Ascending aorta (tissue), 2 donors: ENCODE measurements at places on chromosomes 2 and 18.

- DNase-seq, result no peak
Observed at GRCh38 chr2:166240387-166241313, 112.8 kb upstream of the SCN1A start.

GRCh38 chr2:43542285-43542933 lies 53.4 kb downstream of the THADA start:
- DNase-seq, result no peak

- DNase-seq, result no peak
Observed at GRCh38 chr2:106974891-106975290, 88.9 kb upstream of the ST6GAL2 start.

DNA sequence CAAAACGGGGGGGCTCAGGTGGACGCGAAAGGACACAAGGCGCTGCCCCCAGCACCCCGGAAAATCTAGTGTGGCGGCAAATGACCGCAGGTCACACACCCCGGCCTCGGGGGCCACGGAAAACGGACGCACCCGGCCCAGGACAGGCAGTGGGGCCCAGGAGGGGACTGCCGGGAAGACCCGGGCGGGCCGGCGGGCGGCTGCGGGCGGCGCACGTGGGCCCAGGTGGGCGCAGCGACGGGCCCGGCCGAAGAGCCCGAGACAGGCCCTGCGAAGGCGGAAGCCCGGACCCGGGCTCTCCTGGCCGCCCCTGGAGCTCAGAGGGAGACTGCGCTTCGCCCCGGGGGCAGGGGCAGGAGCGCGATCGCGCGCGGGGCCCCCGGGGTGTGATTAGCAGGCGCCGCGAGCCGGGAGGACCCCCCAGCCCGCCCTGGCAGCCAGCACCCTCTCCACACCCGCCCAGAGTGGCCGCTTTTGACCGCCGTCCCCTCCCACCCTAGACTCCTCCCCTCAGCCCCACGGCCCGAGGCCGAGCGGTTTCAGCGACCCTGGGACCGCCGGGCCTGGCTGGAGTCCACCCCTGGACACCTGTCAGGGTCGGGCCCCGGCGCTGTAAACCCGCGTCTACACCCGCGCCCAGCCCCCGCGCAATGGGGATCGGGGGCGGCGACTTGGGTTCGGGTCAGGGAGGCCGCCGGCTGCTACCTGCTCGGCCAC lies 773 bp downstream of the MBP start:
- DNase-seq, result no peak

GRCh38 chr2:14433946-14434495 lies 198.5 kb upstream of the LRATD1 start:
- no peak for DNase-seq

GRCh38 chr18:45793264-45793965 lies 32.1 kb upstream of the SIGLEC15 start:
- DNase-seq, result no peak

- DNase-seq, result no peak
Observed at GRCh38 chr2:31539505-31539904, 41.2 kb downstream of the SRD5A2 start.

GRCh38 chr2:49111456-49111855 lies 42.9 kb downstream of the FSHR start:
- no peak for DNase-seq

- no peak for DNase-seq
Observed at GRCh38 chr2:58928973-58929372, 687.8 kb upstream of the FANCL start.

DNA sequence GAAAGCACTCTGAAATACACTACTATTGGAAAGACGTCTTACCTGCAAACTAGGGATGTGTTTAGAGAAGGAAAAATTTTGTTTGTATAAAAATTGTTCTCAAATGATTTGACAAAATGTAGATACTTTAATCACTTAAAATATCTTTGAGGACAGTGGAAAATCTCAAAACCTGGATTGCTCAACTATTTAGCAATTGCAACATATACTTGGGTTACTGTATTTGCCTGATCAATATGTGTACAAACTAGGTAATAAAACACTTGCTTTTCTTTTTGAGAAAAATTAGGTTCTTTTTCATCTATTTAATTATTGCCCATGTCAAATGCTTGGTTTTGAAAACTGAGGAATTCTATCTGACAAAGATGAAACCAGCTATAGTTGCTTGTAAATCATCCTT lies 60.9 kb downstream of the CPS1 start:
- DNase-seq, result no peak
